ENCODE measurements at places on chromosomes 3 and 15.

- DNase-seq, result no peak
Measured at GRCh38 chr3:4416961-4417360, 50.1 kb downstream of the SUMF1 start.

- DNase-seq, result no peak
Measured at GRCh38 chr15:85311647-85312046, 68.8 kb upstream of the AKAP13 start.

DNA sequence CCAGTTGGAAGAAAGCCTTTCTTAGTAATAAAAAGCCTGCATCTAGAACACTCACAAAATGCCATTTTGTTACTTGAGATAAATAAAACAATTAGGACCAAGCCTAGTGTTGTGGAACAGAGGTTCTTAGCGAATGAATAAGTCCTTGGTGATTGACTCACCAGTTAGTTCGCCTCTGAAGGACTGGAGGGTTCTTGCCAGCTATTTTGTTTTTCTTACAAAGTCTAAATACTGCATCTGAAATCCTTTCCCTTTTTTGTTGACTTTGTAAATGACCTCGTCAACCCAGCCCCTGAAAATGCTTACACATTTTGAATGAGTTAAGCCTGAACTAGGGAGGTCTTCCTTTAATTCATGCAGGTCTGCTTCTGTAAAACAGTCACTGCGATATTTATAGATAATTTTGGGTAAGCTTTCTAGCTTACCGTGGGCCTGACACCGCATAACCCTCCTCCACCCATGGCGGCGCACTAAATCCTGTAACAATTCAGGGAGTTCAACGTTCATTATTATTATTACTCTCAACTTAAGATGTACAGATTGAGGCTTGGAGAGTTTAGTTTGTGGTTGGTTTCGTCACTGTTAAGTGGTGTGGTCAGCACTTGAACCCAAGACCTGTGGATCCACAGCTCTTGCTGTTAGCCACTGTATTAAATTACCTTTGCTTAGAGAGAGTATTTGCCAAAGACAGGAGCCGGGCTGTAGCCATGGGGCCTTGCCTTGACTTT is 45.0 kb upstream of the SACM1L start:
- DNase-seq, result no peak

DNA sequence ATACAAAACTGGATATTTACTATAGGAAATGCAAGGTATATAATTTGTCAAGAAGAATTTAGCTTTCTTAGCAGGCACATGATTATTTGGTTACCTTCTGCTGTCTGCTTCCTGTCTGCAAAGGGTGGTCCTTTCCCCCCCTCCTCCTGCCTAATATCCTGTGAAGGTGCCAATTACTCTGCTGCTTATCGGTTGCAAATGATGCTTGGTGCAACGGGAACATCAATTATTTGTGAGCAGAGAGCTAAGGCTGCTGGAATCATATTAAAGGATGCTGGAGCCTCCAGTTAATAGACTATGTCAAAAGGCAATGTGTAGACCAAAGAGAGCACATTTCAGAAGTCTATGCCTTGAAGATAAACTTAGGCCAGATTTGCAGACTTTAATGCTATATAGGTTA is 443.7 kb upstream of the ONECUT1 start:
- no peak for DNase-seq

DNA sequence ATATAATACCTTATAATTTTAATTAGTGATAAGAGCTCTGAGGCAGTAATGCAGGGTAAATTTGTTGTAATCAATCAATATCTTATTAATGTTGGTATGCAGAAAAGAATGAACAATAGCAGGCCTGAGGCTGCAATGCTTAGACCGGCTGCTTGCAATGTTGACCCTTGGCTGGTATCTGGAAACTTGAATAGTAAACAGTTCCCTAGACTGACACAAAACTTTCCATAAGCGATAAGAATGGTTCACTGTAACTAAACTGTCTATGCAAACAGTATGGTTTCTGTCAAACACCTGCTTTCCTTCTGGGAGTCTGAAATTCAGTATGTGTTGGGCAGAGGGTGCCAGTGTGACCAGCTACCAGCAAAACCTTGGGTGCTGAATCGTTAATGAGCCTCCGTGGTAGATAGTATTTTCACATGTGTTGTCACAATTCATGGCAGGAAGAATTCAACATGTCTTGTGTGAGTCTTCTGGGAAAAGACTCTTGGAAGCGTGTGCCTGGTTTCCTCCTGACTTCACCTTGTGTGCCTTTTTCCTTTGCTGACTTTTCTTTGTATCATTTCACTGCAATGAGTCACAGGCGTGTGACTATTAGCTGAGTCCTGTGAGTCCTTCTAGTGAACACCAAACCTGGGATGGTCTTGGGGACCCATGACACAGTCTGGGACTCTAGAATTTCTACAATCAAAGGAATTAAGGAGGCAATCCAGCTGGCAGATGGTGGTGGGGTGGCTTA is 30.7 kb upstream of the CLRN1 start:
- DNase-seq, result no peak

DNA sequence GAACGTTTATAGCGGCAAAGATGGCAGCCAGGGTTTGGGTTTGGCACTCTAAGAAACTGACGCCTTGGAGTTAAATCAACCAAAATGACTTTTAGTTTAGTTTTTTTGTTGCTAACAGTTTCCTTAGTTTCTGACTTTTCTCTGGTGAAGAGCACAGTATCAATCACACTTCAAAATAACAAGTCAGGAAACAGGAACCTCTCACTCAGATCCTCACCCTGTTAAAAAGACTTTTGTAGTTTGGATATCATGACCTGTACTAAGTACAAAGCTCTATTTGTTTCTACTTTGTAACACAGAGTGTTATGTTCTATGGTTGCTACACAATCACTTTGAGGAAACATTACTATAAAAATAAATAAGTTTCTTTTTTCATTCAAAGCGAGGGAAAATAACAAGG is 51.1 kb downstream of the ATP10A start:
- no peak for DNase-seq

GRCh38 chr3:189862385-189862998 is 231.3 kb downstream of the TP63 start:
- DNase-seq, result no peak

DNA sequence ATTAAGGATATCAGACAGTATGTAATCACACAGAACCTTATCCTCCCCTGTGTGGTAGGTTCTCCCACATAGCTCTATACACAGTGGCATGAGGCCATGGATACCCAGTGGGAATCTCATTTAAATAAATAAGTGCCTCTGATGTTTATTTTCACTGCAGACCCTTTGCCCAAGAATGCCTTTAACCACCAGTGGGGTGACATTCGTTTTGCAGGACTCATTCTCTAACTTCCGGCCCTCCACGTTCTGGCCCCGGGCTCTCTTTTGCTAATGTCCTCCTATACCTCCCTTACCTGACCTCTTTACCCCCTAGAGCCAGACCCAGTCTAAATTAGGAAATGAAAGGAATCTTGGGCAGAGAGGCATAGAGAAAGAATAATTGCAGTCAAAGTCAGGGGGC is 8.3 kb downstream of the CCDC80 start:
- DNase-seq, result no peak

GRCh38 chr15:44596511-44597010 is 59.6 kb downstream of the EIF3J start:
- DNase-seq, result no peak

GRCh38 chr3:120670576-120670975 is 11.5 kb downstream of the HGD start:
- no peak for DNase-seq

- no peak for DNase-seq
Measured at GRCh38 chr3:52827441-52827840, 3.0 kb downstream of the ITIH4 start.

DNA sequence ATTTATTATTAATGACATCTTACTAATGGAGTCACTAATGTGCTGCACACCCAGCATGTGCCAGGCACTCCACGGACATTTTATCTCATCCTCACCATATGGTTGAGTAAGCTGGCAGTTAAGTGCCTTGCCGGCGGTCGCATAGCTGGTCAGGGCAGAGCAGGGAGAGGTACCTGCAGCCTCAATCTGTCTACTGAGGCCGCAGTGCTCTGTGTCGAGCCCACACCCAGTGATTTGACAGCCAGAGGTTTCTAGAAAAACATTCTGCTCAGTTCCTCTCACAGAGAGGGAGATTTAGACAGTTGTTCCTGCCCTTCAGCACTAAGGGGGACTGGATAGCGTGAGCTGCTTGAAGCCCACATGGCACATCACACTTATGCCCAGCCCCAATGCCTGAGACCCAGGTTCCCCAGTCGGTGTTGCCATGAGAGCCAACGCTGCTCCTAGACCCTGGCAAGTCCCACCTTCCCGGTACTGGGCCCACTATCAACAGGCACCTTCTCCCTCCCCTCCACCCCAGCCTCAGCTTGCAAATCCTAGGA is 2.6 kb downstream of the LIPC start:
- DNase-seq, result no peak

DNA sequence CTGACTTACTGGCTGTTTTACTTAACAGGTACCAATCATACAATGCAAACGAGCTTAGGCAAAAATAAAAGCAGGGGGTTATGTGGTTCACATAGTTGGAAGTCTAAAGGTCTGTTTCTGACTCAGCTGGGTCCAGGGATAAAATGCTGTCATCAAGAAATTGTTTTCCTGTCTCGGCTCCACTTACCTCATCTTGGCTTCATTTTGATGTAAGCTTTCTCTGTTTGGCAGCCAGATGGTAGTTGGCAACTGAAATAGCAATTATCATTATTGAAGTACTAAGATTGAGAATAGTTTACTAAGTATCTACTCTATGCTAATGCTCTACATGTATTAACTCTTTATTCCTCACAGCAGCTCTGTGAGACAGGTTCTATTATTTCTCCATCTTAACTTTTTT is 36.8 kb upstream of the CNTN3 start:
- DNase-seq, result no peak

- DNase-seq, result no peak
Measured at GRCh38 chr3:120153294-120153693, 59.0 kb upstream of the GSK3B start.

DNA sequence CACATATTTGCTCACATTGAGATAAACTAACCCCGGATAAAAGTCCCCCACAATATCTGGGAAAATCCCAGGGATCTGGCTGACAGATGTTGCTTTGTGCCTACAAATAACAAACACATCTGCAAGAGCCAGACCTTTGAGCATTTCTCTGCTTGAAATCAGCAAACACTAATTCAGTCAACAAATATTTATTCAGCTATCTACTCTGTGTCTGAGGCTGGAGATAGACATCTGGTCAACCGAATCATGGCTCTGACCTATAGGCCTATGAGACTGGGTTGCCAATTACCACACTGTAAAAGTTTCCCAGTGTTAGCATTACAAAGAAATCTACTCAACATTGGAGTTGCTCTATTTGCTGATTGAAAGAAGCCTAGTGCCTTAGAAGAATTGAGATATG is 201.1 kb upstream of the CADPS start:
- DNase-seq, result no peak

DNA sequence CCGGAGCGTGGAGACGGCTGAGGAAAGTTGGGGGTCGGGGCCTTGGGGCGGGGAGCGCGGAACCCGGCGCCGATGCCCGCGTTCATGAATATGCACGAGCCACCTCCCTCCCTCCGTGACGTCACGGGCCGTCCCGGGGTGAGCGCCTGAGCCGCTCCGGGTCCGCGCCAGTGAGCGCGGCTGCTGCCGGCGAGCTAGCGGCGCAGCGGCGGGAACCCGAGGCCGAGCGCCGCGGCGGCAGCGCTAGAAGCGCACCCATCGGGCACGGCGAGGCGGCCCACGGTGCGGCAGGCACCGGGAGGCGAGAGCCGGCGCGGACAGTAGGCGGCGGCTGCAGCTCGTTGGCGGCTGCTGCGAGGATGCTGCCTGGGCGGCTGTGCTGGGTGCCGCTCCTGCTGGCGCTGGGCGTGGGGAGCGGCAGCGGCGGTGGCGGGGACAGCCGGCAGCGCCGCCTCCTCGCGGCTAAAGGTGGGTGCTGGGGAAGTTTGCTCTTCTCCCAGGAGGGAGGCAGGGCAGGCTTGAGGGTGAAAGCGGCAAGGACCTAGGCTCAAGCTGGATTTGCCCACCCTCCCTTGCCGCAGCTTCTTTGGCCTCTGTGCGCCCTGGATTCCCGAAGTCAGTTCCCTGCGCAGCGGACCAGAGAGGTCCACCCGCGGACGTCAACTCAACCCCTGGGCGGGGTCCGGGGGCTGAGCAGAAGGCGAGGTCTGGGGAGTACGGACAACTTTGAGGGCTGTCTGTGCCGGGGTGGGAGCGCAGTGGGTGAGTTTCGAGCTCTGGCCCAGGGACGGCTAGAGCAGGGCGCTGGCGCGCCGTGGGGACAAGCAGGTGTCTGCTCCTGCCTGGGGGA is at the start of gene CLSTN2:
Gene CLSTN2, plus strand, starts transcription at position 170 of the 850 bp plus-strand sequence.
- no peak for DNase-seq

- DNase-seq, result no peak
Measured at GRCh38 chr3:129393271-129393670, 35.2 kb downstream of the EFCAB12 start.

- no peak for DNase-seq
Measured at GRCh38 chr15:76274226-76274625, 37.0 kb downstream of the ETFA start.

- DNase-seq, result no peak
Measured at GRCh38 chr3:133620066-133620784, 41.5 kb downstream of the TOPBP1 start.

DNA sequence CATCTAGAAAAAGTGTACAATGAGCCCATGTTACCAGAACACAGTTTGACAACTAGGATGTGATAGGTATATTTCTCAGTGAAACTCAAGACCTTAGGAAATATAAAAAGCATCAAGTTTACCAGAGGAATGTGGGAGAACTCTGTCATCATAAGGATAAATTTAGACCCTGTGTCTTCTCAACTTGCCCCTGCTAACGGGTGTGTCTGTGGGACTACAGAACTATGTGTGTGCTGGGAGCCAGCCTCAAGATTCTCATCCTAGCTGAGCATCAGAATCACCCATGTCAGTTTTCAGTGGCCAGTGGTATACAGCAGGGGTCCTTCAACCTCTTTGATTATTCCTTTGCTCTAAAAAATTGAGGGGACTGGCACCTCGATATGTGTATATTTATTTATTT is 393.3 kb downstream of the PLCL2 start:
- no peak for DNase-seq

DNA sequence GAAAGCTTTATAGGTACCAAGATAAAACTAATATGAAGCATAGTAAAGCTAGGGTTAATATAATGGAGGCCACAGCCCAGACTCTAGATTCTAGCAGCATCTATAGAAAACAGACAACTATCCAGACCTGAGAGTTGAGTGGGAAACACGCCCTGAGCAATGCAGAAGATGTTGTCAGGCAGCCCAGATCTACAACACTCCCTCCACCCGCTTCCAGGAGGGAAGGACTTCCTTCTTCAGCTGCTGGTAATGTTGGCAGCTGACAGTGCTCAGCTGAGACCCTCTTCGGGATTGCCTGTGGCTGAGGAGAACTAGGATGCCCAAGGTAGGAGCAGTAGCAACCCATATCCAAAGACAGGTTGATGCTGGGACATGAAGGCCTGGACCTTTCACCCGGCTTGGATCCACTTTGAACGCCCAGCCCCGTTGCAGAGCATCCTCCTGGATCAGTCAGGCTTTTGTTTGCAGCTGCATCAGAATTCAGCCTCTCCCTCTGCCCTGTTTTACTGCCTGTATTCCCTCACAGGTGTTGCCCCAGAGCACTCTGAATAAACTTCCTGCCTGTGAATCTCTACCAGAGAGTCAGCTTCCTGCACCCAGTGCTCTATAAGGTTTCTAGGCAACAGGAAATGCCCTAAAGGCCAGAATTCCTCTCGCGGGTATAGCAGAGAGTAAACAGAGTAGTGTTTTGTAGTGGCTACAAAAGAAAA is 174.7 kb upstream of the IL12A start:
- no peak for DNase-seq

- no peak for DNase-seq
Measured at GRCh38 chr3:32335365-32336112, 56.1 kb upstream of the CMTM7 start.

Measured in activated T-helper 1 cell treated with anti-CD3 and anti-CD28 coated beads, Interleukin-2, amount 50 U/mL, for 16 hours (primary cell).